Activated CD8-positive, alpha-beta memory T cell treated with anti-CD3 and anti-CD28 coated beads for 4 hours (primary cell): ENCODE measurements at places on chromosomes 5 and 9.

- DNase-seq, result no peak
These were observed 347.5 kb downstream of the SEMA5A start for GRCh38 chr5:9198394-9198793.

DNA sequence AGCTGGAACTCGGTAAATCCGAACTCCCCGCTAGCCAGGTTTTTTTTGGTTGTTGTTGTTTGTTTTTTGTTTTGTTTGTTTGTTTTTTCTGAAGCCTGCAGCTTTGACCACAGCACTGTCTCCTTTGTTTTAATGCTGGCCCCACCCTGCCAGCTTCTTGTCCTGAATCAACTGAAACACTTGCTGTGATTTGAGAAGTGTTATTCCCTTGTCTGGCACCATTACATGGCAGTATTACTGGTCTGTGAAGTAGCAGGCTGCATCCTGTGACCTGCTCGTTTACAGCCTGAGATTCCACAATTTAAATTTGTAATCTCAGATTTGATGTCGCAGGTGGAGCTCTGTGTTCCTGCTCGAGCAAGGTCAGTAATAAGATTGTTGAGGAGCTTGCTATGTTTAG, 1.4 kb upstream of the SLC36A2 start:
- DNase-seq, result no peak

- DNase-seq, result no peak
These were observed 45.1 kb downstream of the OSTF1 start for GRCh38 chr9:75133396-75133795.

DNA sequence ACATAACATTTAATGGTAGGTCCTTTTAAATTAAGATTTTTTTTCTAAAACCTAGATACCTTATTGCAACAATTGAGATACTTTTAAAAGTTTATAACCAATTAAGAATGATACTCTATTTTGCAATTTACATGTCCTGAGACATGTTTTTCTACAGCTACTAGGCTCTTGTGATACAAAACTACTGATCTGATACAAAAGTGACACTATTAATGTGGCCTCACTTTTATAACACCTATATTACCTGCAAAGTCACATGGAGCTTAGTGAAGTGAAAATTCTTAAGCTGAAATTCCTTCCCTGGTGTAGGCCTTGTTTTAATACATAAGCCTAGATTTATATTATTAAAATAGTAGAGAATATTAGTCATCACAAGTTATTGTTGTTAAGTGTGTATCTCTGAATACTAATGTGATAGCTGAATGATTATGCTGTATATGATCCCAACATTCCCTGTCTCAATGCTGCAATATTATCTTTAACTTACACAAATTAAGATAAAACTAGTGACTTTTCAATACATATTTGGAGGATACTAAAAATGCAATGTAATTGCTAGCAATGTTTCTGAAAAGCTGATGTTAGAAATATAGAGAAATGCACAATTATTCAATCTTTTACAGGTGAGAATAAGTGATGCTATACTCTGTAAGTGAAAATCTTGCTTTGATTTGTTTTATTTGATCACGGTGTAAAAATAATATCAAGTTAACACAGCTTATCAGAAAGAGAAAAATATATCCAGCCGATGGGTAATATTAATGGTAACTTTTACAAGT, 2.6 kb downstream of the NFIB start:
- DNase-seq, result no peak

- DNase-seq, result no peak
These were observed 11.5 kb downstream of the CCDC127 start for GRCh38 chr5:206406-206805.

GRCh38 chr5:88251048-88251711, 17.5 kb downstream of the TMEM161B start:
- DNase-seq, result no peak

DNA sequence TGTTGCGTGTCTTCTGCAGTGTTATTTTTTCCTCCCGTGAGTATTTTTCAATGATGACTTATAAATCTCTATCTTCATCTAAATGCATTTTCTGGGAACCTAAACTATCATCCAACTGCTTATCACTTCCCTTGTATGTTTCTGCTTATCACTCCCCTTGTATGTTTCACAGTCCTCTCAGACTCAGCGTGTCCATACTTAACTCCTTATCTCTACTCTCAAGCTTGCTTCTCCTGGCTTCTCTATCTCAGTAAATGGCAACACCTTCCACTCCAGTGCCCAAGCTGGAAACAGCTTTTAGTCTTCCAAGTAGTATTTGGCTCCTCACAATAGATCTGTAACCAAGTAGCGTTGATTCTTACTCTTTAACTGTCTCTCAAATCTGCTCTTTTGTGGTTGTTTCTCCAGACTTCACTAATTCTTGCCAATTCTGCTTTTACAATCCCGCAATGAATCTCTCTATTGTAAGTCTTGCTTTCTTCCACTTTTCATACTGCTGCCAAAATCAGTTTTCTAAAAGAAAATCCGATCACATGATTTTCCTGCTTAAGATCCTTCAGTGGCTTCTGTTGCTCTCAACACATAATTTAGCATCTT, 33.8 kb upstream of the TXNDC8 start:
- no peak for DNase-seq

DNA sequence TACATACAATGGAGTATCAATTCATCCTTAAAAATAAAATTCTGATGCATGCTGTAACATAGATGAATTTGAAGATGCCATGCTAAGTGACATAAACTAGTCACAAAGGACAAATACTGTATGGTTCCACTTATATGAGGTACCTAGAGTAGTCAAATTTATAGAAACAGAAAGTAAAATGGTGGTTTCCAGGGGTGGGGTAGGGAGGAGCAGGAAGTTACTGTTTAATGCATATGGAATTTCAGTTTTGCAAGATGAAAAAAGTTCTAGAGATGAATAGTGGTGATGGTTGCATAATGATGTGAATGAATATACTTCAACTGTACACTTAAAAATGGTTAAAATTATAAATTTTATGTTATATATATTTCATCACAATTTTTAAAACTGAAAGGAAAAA, 57.3 kb upstream of the FNIP1 start:
- no peak for DNase-seq

GRCh38 chr5:167866797-167867196, 424.6 kb upstream of the WWC1 start:
- DNase-seq, result no peak

DNA sequence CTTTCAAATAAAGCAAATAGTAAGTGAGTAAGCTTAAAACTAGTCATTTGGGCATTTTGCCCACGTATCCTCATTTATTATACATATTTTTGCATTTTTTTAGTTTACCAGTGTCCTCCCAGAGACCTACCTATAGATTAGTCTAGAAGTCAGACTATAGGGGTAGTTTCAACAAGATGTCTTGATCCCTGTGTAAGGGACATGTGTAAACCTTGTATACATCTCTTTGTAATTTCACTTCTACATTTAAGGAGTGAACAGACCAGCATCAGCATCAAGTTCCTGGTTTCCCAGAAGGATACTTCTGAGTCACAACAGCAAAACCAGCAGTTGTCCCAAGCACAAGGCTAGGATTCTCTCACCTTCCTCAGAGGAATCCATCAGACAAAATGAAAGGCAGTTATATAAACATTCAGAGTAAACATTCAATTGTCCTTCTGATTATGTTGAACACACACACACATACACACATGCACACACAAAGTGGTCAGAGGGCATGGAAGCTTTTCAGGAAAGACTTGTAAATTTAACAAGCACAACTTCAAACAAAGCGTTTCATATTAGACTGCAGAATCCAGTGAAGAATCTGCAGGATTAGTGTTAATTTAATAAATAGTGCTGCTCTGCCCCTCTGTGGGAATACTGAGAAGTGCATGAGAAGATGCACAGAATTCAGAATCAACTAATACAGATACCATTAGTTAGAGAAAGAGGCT, 55.4 kb downstream of the HINT1 start:
- DNase-seq, result no peak

DNA sequence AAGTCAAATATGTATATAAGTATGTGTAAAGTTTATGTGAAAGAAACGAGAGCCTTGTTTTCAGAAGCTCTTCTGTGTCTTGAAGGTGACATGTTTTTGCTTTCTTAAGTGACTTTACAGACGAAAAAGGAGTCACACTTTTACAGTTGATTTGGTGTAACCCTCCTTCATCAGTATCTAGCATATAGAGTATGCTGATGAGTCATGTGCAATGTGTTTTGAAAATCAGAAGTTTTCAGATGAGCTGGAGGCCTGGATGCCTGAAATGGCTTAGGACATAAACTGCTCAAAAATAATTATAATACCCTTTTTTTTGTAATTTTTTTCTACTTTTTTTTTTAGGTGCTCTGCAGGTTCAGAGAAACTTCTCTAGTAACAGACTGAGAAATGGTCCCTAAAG, 209.5 kb downstream of the CD180 start:
- DNase-seq, result no peak

GRCh38 chr9:124766815-124767554, 4.1 kb downstream of the NR6A1 start:
- no peak for DNase-seq

DNA sequence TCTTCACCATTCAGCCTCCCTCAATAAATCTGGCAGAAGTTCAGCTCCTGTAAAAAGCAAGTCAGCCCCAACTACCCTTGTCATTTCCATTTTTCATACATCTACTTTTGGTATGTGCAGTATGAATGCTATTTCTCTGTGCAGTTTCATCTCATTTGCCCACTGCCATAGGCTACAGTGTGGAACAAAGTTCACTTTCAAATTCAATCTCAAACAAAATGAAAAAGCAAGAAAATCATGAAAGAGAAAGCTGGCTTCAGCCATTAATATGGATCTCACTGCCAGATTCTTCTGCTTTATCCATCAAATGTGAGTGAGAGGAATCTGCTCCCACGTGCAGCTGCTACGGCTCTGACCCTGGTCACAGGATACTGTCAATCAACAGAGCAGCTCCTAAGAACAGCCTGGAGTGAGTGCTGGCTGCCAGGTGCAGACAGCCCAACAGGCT, 494.2 kb downstream of the ZNF608 start:
- no peak for DNase-seq

GRCh38 chr9:105656131-105656921, 5.9 kb upstream of the TAL2 start:
- no peak for DNase-seq

DNA sequence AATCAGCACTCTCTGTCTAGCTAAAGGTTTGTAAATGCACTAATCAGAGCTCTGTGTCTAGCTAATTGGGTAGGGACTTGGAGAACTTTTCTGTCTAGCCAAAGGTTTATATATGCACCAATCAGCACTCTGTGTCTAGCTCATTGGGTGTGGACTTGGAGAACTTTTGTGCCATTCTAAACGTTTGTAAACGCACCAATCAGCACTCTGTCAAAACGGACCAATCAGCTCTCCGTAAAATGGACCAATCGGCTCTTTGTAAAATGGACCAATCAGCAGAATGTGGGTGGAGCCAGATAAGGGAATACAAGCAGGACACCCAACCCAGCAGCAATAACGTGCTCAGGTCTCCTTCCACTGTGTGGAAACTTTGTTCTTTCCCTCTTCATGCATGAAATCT, 298.6 kb upstream of the PTPRD start:
- DNase-seq, result no peak

DNA sequence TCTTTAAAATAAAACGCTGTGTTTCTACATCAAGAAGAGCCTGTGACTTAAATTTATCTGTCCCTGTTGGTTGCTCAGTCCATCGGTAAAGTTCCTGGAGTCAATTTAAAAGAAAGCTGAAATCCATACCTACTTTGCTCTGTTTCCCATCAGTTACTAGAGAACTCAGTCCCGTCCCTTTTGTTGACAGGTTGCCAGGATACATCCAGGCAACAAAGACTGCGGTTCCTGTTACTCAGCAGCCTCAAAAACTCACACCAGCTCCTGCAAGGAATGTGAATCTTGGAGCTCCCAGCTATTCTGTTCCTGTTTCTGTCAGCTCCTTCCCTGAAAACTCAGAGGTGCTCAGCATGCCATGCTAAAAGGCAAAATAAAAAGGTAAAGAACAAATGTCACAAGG, at the start of gene ZNF474:
TSS of gene ZNF474 (plus strand) at position 241 of the 400 bp plus-strand sequence. CDS start 22,445 bp downstream, outside the sequence.
- DNase-seq, result no peak

- DNase-seq, result no peak
These were observed 386.4 kb upstream of the SEMA6A start for GRCh38 chr5:116961021-116961420.
